Dermis blood vessel endothelial cell (primary cell): ENCODE measurements at places on chromosomes 1 and 21. TPM values are rescaled to one million over a fixed set of nuclear protein-coding genes. Genes with fewer than 3 reads are reported as not detected.

RIMS3 gene
- 0.28 and 0.34 TPM in 2 replicates for total RNA-seq

NES gene
- total RNA-seq: 65.6 and 78.8 TPM in 2 replicates

TFF2 gene
- not detected in 2 replicates for total RNA-seq

ATP1A4 gene
- total RNA-seq: not detected in 2 replicates

TRIM67 gene
- total RNA-seq: not detected in 2 replicates

AMY1C gene
- not detected in 2 replicates for total RNA-seq

C21orf58 gene
- 3.1 and 6.7 TPM in 2 replicates for total RNA-seq

KLHDC8A gene
- total RNA-seq: not detected in 2 replicates

RNU1-4 gene
- under 0.01 TPM in 2 replicates for total RNA-seq

RIPPLY3 gene
- under 0.01 TPM in 1 of 2 replicates, not detected in the other for total RNA-seq

SNX7 gene
- 37.9 and 54.0 TPM in 2 replicates for total RNA-seq

CDC42BPA gene
- 105 and 112 TPM in 2 replicates for total RNA-seq

AGBL4 gene
- not detected in 2 replicates for total RNA-seq

CACNA1S gene
- total RNA-seq: not detected in 2 replicates

POGK gene
- total RNA-seq: 25.5 TPM in 2 replicates

KIF26B gene
- 1.0 and 1.5 TPM in 2 replicates for total RNA-seq

LIPI gene
- not detected in 2 replicates for total RNA-seq

KLF17 gene
- total RNA-seq: not detected in 2 replicates

CNST gene
- total RNA-seq: 27.5 and 31.0 TPM in 2 replicates

TFF3 gene
- 81.9 and 257 TPM in 2 replicates for total RNA-seq

OR2L13 gene
- total RNA-seq: not detected in 2 replicates

RCSD1 gene
- total RNA-seq: 49.2 and 55.7 TPM in 2 replicates

PODN gene
- not detected in 2 replicates for total RNA-seq

TMEM201 gene
- 5.8 and 10.3 TPM in 2 replicates for total RNA-seq

C1orf226 gene
- 0.34 and 1.1 TPM in 2 replicates for total RNA-seq

COQ8A gene
- 25.7 and 37.4 TPM in 2 replicates for total RNA-seq

TGFB2 gene
- total RNA-seq: 36.2 and 38.6 TPM in 2 replicates

MINDY1 gene
- total RNA-seq: 10.0 and 15.0 TPM in 2 replicates

CD52 gene
- total RNA-seq: not detected in 2 replicates

LCA5L gene
- total RNA-seq: 0.70 and 1.7 TPM in 2 replicates

PGLYRP4 gene
- total RNA-seq: not detected in 2 replicates

PTPRC gene
- not detected in 2 replicates for total RNA-seq

NUF2 gene
- total RNA-seq: 5.3 and 19.7 TPM in 2 replicates

VANGL2 gene
- under 0.01 and 0.05 TPM in 2 replicates for total RNA-seq

SPRR2F gene
- total RNA-seq: not detected in 2 replicates

CLCA1 gene
- total RNA-seq: not detected in 2 replicates

FCRL5 gene
- total RNA-seq: not detected in 2 replicates

ATG4C gene
- 9.5 and 10.2 TPM in 2 replicates for total RNA-seq

HSPA6 gene
- total RNA-seq: 0.17 and 0.42 TPM in 2 replicates

FHAD1 gene
- under 0.01 and 0.23 TPM in 2 replicates for total RNA-seq

TMEM52 gene
- 0.37 TPM in 1 of 2 replicates, not detected in the other for total RNA-seq

PAQR6 gene
- total RNA-seq: 0.19 and 0.68 TPM in 2 replicates

EPHA10 gene
- 0.05 TPM in 1 of 2 replicates, not detected in the other for total RNA-seq

C1orf35 gene
- total RNA-seq: 12.1 and 18.5 TPM in 2 replicates

GFI1 gene
- under 0.01 TPM in 1 of 2 replicates, not detected in the other for total RNA-seq

CFHR2 gene
- not detected in 2 replicates for total RNA-seq

OR2G6 gene
- not detected in 2 replicates for total RNA-seq

SLC25A34 gene
- 0.33 and 1.7 TPM in 2 replicates for total RNA-seq

SRSF4 gene
- total RNA-seq: 47.2 and 52.9 TPM in 2 replicates

PSRC1 gene
- total RNA-seq: 1.0 and 8.4 TPM in 2 replicates

RNU1-2 gene
- under 0.01 TPM in 2 replicates for total RNA-seq

TNFRSF8 gene
- total RNA-seq: 0.33 and 0.34 TPM in 2 replicates

FAF1 gene
- 56.5 and 70.6 TPM in 2 replicates for total RNA-seq

BLACAT1 gene
- total RNA-seq: 0.19 TPM in 1 of 2 replicates, not detected in the other

PLPPR4 gene
- 0.05 and 0.34 TPM in 2 replicates for total RNA-seq
